ENCODE measurements at places on chromosomes 4 and X.
A peak's percentile ranks its signal among the peaks of the same experiment; 100 is the strongest.

GRCh38 chr4:66571145-66571695, 900.9 kb upstream of the EPHA5 start:
- DNase-seq = no peak

GRCh38 chr4:121236353-121237068, 72.4 kb upstream of the TNIP3 start:
- DNase-seq = no peak

DNA sequence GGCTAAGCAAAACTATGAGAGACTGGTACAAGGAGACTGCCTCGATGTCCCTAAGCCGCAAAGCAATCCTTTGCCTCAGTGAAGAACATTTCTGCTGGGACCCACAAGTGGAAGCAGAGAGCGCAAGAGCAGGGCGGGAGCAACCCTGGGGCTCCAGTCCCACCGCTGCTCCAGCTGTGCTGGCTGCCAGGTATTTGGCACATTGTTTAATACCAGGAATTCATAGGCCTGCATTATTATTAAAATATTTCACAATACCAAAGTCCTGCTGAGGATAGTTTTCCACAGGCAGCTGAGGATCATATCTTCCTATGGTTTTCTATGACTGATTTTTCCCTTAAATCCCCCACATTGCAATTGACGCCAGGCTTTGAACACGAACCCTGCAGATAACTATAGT, 163.5 kb upstream of the TLL1 start:
- no peak for DNase-seq

GRCh38 chr4:2245057-2245786, 3.3 kb upstream of the HAUS3 start:
- DNase-seq = no peak

DNA sequence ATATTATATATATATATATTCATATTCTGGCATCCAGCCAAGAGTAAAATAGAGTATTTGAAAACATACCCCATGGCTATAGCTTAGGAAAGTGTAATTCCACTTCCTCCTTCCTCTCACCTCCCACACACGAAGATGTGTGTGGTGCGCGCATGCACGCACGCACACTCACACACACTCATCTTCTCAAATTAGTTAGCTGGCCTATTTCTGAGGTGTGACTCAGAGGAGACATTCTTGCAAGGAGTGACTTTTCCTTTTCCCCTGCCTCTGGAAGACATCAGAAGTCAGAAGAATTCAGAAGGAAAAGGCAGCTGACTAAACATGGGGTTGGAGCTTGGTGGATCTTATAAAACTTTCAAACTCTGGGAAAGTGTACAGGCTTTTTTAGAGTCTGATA, 8.8 kb downstream of the ENPEP start:
- peak; percentile 49 for DNase-seq

GRCh38 chr4:152997771-152998487, 61.8 kb downstream of the FHDC1 start:
- DNase-seq = no peak

GRCh38 chr4:3651267-3651845, 114.8 kb upstream of the ADRA2C start:
- no peak for DNase-seq

GRCh38 chr4:144176476-144176875, 36.0 kb upstream of the GYPA start:
- no peak for DNase-seq

DNA sequence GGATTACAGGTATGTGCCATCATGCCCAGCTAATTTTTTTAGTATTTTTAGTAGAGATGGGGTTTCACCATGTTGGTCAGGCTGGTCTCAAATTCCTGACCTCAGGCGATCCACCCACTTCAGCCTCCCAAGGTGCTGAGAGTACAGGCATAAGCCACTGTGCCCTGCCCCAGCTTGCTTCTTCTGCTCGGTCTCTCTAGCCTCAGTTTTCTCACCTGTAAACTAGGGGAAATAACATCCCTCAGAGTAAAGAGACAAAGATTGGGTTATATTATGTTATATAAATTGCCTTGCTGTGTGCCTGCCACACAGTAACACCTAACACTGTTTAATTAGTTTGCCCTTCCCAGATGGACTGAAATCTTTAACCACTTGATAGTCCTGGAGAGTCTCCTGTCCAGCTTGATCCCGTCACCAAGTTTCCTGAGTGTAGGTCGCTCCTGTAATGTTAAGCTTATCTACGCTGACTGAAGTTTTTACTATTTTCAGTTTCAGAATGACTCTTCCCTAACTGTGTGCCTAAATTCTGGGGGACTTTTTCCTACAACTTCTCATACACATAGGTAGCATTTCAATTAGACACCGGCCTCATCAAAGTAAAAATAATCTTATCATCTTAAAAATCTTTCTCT, 412.7 kb upstream of the TENM3 start:
- DNase-seq = no peak

DNA sequence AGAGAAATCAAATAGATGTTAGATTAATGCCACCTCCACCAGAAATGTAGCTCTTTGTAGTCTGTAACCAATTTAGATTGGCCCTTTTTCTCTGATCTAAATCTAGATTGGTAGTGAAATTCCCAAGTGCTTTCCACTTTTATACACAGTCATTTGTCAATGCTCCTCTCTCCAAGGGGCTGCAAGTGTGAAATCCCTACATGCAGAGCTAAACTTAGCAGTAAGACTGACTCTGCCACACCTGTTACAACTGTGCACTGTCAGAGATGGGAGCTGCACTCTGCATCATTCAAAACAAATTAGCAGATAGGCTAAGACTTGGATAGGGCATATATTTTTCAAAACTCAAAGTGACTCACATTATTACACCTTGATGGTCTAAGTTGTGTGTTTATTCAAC, 9.1 kb downstream of the SERTM2 start:
- no peak for DNase-seq

DNA sequence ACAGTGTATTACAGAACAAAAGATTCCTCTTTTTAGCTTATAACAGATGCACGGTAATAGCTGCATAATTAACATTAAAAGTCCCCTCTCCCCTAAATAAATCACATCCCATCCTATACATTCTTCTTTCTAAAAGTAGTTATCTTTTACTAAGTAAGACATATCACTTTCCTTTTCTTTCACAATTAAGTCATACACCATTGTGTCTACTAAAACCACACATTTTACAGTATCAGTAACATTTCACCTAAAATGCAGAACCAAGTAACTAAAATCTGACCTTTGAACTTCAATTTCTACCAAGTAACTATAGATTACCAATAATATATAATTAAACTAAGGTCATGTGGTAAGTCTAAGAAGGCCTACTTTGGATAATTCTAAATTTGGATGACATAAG, 14.2 kb downstream of the DHX15 start:
- no peak for DNase-seq

DNA sequence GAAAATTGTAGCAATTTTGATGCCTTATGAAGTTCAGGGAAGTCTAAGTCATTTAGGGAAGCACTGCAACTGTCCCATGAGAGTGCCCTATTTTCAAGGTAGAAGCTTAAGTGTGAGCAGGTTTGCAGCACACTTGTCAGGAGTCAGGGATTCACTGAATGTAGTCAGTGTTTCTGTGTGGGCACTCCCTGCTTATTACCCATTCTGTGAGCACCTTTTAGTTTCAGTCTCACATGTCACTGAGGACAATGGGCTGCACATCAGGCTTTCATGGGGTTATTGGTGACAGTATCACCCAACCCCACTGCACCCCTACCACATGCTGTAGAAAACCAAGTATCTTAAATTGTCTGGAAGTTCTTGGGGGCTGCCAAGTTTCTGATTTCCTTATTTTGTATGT, 2.9 kb upstream of the CCNG2 start:
- no peak for DNase-seq

- DNase-seq = no peak
Observed at GRCh38 chr4:186658657-186659056, 65.0 kb downstream of the FAT1 start.

DNA sequence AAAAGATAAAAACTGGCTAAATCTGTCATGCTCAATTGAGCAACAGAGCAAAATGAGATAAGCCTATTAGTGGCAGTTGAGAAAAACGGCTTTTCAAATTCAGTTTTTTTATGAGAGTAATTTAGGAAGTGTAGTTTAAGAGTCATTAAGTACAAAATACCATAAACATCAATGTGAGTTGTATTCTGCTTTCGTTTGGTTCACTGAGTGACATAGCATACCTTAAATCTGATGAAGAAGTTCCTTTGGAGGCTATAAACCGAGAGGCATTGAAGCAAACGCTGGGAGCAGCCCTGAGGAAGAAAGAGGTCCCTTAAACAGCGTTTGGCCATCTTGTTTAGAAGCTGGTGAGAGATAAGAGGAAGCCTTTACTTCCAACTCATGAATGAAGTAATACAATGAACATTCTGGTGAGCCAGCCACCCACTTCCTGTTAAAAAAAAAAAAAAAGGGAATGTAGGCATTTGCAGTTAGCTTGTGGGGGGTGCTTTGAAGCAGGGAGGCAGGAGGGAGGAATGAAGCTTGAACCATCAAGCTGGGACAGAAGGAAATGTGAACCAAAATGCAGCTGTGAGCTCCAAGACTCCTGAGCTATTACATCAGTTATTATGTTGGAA, 132.3 kb downstream of the ZNF330 start:
- peak; percentile 89 for DNase-seq
